ENCODE measurements at places on chromosomes 3 and 15. TPM values are rescaled to one million over a fixed set of nuclear protein-coding genes. Genes with fewer than 3 reads are reported as not detected.

The IGSF11 gene
- total RNA-seq: 0.66 TPM

The U2SURP gene
- total RNA-seq: 55.6 TPM

The GHSR gene
- total RNA-seq: not detected

The AP4E1 gene
- total RNA-seq: 6.0 TPM
